Stimulated activated CD4-positive, alpha-beta T cell treated with anti-CD3 and anti-CD28 coated beads, Interleukin-15, amount 100 ng/mL, for 48 hours (primary cell): ENCODE measurements at places on chromosomes 4 and X.

GRCh38 chr4:57924951-57925350 lies 814.8 kb upstream of the IGFBP7 start:
- DNase-seq: no peak

DNA sequence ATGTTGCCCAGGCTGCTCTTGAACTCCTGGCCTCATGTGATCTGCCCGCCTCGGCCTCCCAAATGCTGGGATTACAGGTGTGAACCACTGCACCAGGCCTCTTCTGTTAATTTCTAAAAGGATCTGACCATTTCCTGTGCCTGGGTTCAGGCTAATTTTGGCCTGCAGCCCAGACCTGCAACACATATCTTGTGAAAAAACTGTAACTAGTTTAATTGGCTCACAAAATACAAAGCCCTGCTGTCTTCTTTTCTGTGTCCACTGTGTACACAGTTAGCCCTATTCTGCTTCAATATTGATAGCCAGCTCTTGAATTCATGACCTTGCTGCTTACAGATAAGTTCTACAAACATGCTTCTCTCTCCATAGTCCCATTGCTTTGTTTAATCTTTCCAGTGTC lies 753.5 kb downstream of the PDHA2 start:
- DNase-seq: no peak

DNA sequence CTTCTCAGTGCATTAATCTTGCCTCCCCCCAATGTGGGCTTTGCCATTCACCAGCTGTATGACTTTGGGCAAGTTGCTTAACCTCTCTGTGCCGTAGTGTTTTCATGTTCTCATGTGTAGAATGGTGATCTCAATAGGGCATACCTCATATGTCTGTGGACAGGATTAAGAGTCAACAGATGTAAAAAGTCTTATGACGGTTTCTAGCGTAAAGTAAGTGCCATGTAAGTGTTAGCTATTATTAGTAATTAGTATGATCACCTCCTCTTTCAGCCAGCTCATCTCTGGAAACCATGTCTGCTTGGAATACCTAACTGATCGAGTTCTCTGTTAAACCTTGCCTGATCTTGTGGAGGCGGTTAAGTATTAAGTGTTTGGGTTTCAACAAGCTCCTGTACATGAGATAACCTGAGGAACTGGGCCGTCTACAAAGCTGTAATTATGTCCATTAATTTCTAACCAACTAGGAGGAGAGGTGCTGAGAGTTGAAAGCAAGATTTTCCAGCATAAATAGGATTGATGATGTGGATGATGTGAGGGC lies 66.3 kb downstream of the TSC22D3 start:
- DNase-seq: no peak

DNA sequence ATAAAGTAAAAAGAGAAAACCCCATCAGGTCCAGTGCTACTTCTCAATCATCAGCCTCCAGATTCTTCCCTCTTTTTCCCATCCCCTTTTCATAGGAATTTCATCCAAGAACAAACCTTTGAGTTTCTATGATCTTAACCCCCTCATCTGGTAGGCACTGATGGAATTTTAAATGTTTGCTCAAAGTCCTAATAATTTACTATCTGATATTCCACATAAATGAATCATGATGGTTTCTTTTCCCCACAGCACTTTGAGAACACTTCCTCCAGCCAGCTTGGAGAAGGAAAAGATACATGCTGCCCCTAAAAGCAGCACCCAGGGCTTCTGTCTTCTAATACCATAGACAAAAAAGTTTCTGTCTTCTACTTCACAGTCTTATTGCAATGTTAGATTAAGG lies 19.4 kb upstream of the KLHL8 start:
- no peak for DNase-seq

GRCh38 chrX:50920132-50920531 lies 9.6 kb downstream of the BMP15 start:
- no peak for DNase-seq

DNA sequence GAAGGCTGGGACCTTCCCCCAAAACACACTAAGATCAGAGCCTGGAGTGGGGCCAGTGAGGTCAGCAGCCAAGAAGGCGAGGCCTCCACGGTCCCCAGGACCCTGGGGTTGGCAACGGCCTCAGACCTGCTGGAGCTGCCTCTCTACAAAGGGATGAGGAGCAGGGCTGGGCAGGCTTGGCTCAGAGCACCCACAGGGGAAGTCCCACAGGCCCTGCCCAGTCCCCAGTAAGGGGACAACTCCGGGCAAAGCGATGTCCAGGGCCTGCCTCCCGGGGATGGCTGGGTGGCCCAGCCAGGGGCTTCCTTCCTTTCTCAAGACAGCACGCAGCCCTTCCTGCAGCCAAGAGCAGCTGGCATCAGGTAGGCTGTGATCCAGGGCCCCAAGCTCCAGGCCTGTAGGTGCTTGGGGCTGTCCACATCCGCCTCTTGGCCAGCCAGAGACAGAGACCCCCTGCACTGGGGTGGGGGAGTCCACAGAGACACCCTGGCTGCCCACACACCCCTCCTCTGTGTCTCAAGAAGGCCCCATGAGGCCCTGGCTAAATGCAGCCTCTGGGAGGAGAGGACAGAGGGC lies 5.7 kb downstream of the MXD4 start:
- DNase-seq: no peak

GRCh38 chrX:70172964-70173363 lies 4.3 kb upstream of the DGAT2L6 start:
- no peak for DNase-seq

- no peak for DNase-seq
Measured at GRCh38 chrX:135408794-135409193, 12.9 kb upstream of the SMIM10L2A start.

DNA sequence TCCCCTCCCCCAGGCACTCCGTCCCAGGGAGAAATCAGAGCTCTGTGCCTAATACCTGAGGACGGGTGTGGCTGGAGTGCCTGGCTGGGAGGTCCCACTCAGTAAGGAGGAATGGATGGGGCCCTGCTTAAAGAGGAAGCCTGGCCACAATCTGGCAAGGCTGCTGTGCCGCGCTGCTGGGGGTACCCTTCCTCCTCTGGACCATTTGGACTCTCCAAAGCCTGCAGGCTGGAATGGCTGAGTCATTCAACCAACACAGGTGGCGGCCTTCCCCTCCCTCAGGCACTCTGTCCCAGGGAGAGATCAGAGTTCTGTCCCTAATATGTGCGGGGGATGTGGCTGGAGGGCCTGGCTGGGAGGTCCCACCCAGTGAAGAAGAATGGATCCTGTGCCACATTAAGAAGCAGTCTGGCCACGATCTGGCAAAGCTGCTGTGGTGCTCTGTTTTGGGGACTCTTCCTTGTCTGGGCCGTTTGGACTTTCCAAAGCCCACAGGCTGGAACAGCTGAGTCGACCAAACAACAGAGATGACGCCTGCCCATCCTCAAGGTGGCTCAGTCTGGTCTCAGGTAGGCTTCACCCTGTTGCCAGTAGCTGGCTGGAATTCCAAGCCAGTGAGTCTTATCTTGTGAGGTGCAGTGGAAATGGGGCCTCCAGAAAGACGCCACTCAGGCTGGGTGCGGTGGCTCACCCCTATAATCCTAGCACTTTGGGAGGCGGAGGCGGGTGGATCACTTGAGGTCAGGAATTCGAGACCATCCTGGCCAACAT lies 127.3 kb upstream of the HUWE1 start:
- no peak for DNase-seq
